ENCODE measurements at places on chromosomes 2 and 18. TPM values are rescaled to one million over a fixed set of nuclear protein-coding genes. Genes with fewer than 3 reads are reported as not detected.
A peak's percentile ranks its signal among the peaks of the same experiment; 100 is the strongest.

The GCG gene
- not detected for total RNA-seq

The APLF gene
- total RNA-seq: 4.9 TPM

The NT5DC4 gene
- not detected for total RNA-seq

The RAX gene
- 0.52 TPM for total RNA-seq

The FBXO15 gene
- total RNA-seq: 0.84 TPM

The PDIA6 gene
- total RNA-seq: 384 TPM

- H3K4me1 ChIP-seq: no peaks in the 10 kb centered on the region
- no peak for DNase-seq
- H3K36me3 ChIP-seq: peaks cover 7% of the 10 kb centered on the region
Observed at GRCh38 chr2:231810905-231811304, 24.7 kb downstream of the COPS7B start.

DNA sequence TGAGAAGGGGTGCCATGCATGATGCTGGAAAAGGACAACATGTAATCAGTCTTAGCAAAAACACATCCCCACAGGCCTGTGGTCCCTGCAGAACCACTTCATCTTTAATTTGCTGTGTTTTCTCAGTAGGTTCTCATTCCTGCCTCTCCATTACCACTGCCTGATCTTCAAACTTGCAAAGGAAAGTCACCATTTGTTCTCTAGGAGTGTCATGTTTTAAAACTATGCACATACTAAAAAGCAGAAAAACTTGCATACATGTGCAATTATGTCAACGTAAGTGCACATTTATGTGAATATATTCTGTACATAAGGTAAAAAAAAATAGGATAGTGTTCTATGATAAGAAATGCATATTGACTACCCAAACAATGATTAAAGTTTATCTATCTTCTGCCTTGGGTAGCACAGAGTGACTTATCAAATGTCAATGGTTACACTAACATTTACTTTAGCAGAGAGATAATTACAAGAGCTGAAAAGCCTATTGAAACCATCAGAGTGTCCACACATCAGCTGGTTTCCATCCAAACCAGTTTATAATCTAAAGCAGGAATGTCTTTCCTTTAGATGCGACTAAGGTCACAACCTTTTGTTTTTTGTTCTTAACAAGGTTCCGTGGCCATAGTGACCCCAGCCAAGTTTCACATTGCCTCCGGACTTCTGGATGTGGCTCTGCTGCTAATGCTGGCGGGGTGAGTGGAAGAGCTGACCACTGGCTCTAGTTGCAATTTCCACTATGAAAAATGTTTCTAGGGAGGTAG lies 58.7 kb upstream of the RMDN2 start:
- H3K27ac ChIP-seq: no peak overlapping the region
- H3K36me3 ChIP-seq: no peaks in the 10 kb centered on the region
- no peaks in the 10 kb centered on the region for H3K4me1 ChIP-seq
- no peak overlapping the region for H3K4me3 ChIP-seq

- no peak overlapping the region for H3K4me3 ChIP-seq
- no peak overlapping the region for H3K27ac ChIP-seq
- no peak for DNase-seq
Observed at GRCh38 chr2:43184339-43184895, 42.0 kb downstream of the ZFP36L2 start.

DNA sequence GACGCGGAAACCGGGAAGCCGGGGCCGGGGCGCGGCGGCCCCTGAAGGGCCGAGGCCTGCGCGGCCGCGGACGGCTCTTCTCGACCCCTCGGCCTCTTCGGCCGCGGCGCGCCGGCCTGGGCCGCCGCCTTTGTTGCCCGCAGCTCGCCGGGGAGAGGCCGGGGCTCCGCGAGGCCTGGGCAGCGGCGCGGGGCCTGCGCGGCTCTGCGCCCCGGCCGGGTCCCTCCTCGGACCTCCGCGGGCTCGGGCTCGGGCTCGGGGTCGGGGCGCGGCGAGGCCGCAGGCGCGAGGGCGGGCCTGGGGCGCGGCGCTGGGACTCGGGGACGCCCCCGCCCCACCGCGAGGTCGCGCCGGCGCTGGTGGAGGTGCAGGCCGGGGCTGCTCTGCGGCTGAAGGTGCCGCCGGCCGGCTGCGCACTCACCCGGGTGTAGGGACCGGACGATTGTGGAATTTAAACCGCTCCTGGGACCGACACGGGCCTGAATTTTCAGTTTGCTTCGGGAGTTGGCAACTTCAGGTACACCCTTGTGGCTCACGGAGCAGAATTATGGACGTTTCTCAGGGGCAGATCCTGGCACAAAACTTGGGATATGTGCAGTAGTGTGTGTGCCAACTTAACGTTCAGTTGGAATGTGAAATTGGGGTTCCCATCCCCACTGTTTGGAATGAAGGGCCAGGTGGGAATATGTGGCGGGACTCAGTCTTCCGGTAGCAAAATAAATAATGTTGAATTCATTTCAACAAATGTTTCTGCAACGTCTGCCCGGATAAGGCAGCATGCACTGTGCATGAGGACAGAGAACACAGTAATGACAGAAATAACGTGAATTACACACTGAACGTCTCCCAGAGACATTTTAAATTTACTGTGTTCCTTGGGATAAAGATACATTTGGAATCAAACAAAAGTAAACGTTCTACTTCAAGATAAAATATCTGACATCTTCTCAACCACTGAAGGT lies 787 bp downstream of the SOCS6 start:
- H3K4me3 ChIP-seq: peak overlapping the region; percentile 75
- H3K4me1 ChIP-seq: peaks cover 4% of the 10 kb centered on the region
- H3K36me3 ChIP-seq: no peaks in the 10 kb centered on the region
- peak overlapping the region; percentile 79 for H3K27ac ChIP-seq
- H3K27me3 ChIP-seq: no peaks in the 10 kb centered on the region
- no peak for DNase-seq

DNA sequence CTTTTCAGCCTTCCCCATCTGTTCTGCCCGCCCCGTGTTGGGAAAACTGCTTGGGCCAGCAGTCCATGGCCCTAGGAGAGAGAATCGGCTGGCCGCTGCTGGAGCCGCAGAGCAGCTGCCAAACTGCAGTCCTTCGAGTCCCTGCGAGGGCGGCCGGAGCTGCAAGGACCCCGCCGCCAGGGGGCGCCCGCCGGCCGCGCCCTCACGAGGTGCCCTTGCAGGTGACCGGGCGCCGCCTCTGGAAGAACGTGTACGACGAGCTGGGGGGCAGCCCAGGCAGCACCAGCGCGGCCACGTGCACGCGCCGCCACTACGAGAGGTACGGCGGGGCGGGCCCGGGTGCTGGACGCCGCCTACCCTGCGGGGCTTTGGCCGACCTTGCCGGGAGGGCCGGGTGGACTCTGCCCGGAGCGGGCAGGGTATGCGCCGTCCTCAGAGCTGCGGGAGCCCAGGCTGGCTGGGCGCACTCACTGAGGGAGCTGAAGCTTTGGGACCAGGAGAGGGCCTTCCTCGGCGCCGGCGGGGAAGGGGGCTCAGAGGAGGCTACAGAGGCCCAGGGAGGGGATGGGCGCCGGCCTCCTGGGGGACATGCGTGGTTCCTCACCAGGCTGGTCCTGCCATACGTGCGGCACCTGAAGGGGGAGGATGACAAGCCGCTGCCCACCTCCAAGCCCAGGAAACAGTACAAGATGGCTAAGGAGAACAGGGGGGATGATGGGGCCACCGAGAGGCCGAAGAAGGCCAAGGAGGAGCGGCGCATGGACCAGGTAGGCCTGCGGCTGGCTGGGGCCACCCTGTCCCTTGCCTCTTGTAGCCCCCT lies 13.6 kb downstream of the ARID5A start:
- H3K4me3 ChIP-seq: no peak overlapping the region
- H3K27ac ChIP-seq: no peak overlapping the region
- H3K4me1 ChIP-seq: peaks cover 23% of the 10 kb centered on the region
- H3K27me3 ChIP-seq: no peaks in the 10 kb centered on the region

DNA sequence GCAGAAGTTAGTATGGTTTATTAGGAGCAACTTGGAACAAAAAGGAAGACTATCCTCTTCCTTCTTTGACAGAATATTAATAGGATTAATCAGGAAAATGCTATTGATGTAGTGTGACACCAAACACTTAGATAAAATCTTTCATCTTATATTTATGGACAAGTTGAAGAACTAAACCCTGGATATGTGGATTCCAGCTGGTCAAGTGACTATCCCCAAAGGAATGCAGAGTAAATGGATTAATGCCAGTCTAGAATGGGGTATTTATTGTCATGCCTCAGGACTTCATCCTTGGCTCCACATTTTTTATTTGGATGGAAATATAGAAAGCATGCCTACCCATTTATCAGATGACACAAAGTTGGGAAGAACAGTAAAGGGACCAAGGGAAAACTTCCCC lies 124.0 kb upstream of the TTC39C start:
- no peaks in the 10 kb centered on the region for H3K27me3 ChIP-seq
- no peaks in the 10 kb centered on the region for H3K4me1 ChIP-seq
- no peak overlapping the region for H3K27ac ChIP-seq
- H3K4me3 ChIP-seq: no peak overlapping the region
- no peaks in the 10 kb centered on the region for H3K36me3 ChIP-seq

- no peak for DNase-seq
- no peaks in the 10 kb centered on the region for H3K36me3 ChIP-seq
- H3K27ac ChIP-seq: no peak overlapping the region
- no peaks in the 10 kb centered on the region for H3K27me3 ChIP-seq
- peak overlapping the region; percentile 96 for H3K4me3 ChIP-seq
Observed at GRCh38 chr2:186590759-186591505, 1.1 kb downstream of the ITGAV start.

DNA sequence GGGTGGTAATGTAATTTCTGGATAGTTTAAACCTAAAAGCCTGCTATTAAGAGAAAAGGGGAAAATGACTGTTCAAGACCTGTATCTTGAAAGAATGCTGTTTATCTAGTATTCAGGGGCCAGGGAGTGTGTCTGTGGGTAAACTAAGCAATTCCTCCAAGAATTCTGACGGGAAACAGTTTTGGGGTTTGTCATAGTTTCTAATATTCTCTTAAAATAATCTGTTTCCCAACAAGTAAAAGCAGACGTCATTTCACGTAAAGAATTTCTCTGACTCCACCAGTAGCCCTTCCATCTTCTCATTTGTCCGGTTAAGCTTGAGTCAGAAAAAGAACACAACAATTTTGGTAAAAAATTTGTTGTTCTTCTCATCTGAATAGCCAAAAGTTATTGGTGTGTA lies 232.1 kb upstream of the EPAS1 start:
- no peaks in the 10 kb centered on the region for H3K4me1 ChIP-seq
- no peaks in the 10 kb centered on the region for H3K27me3 ChIP-seq
- H3K36me3 ChIP-seq: no peaks in the 10 kb centered on the region
- DNase-seq: no peak
- H3K27ac ChIP-seq: no peak overlapping the region

All from H1 (cell line).